ENCODE measurements at places on chromosomes 12 and 14.

DNA sequence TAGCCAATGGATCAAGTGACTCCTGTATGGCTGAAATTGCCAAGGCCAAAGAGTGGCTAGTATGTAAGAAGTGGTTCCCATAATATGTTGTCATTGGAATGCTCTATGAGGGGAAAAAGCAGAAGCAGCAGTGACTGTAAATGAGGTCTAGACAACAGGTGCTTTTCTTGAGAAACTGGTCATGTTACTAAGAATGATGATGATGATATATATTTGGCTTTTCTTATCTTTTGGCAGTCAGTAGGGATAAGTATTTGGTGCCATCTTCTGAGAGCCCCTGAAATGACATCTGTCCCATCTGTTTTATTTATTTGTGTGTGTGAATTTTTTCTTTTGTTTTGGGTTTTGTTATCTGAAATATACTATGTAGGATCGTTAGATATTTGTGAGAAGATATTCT lies 141.7 kb downstream of the SYT1 start:
- DNase-seq: no peak

DNA sequence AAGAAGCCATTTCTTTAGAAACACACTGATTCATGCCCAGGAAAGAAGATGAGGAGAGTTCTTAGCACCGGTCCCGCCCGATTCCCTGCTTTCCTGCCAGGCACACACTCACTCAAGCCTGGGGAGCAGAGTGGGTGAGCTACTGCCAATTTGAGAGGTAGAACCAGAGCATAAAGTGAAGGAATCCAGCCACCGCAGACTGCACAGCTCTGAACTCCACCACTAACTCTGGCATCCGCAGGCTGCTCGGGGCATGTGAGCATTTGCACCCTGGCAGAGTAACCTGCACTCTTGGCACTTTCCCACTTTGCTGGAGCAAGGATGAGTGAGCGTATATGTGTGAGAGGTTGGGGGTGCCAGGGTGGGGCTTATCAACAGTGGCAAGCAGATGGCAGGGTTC lies 4.0 kb upstream of the SYNDIG1L start:
- no peak for DNase-seq

GRCh38 chr14:52333108-52333507 lies 19.0 kb downstream of the PTGER2 start:
- no peak for DNase-seq

DNA sequence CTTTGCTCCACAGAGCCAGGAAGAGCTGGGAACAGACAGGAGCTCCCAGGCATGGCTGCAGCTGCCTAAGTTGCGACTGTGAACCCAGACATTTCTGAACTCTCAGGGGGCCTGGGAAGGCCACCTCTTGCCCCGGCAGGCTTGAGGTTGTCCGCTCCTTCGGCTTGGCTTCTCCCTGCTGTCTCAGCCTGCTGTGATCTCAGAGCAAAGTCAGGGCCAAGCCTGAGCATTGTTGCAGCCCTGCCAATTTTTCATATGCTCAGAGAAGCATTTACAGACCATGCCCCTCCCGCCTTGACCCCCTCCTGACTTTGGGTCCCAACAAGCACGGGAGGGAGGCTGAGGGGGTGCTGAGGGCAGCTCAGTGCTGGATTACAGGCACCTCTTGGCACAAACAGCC lies 1439.1 kb upstream of the FLRT2 start:
- no peak for DNase-seq

GRCh38 chr12:71556448-71556847 lies 107.2 kb downstream of the ZFC3H1 start:
- DNase-seq: no peak

- no peak for DNase-seq
These were observed 10.3 kb downstream of the RBM23 start for GRCh38 chr14:22908601-22909000.

- no peak for DNase-seq
These were observed 46.7 kb upstream of the EVL start for GRCh38 chr14:100018482-100018881.

GRCh38 chr12:132558042-132558856 lies 52.1 kb downstream of the LRCOL1 start:
- no peak for DNase-seq

GRCh38 chr12:75913502-75914351 lies 117.8 kb downstream of the PHLDA1 start:
- DNase-seq: no peak

- no peak for DNase-seq
These were observed 50.6 kb upstream of the NUAK1 start for GRCh38 chr12:106189341-106189740.

DNA sequence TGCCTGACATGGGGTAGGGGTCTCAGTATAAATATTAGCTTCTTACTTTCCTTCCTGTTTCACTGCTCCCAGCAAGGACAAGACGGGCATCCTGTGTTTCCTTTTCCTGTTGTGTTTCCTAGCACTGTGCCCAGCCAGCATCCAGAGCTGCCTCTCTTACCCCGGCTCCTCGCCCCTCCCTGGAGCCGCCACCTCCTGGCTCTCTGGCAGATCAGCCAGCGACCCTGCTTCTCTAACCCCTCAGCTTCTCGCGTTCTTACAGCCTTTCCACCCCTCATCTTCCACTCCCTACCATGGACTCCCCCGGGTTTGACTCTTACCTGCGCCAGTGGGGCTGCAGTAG lies 17.8 kb downstream of the HDAC7 start:
- no peak for DNase-seq

DNA sequence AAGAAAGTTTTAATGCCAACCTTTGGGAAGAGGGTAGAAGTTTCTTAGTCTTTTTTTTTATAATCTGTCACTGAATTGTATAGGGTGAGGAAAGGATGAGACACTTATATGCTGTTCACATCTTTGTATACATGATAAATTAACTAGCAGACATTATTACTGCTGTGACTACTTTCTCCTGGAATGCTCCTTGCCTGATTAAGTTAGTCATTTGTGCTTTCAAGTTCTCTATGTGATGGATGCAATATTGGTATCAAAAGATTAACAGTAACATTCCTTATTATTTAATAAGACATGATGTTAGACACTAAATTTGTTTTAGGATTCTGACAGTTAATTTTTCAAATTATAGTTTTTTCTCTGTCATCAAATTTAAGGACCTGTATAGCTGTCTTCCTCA lies 223.4 kb upstream of the GARIN2 start:
- no peak for DNase-seq

DNA sequence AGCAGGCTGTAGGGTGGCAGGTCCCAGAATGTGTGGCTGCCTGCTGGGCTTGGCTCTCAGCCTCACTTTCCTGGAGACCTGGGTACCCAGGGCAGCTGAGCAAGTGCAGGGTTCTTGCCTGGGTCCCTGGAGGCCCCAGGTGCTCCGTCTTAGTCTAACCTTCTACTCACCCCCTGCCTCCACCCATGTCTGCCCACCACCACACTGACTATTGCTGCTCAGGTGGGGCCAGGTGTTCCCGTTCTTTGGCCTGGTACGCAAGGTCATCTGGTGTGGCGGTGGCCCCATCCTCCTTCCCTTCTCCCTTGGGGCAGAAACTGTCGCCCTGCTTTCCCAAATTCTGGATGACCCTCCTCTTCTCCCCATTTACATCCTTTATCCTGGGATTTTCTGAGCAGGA lies 319.9 kb downstream of the TMEM121 start:
- no peak for DNase-seq

GRCh38 chr14:63027719-63028118 lies 17.5 kb downstream of the KCNH5 start:
- no peak for DNase-seq

DNA sequence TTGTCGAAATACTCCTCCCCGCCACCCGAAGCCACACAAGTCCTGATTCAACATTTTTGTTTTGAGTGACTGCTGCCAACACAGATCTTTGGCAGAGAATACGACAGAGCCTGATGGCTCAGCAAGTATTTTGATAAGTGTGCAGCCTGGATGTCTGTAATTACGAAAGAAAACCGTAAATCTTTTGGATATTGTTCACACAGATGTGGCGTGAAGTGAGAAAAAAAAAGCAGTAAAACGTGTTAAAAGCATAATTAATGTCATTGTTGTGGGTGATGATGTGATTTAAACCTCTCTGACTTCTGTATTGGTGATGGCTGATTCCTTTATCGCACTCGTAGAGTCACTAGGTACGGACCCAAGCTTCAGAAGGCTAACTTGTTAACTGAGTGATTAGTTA lies 98.7 kb downstream of the PHETA1 start:
- DNase-seq: no peak

GRCh38 chr12:14880890-14881453 lies 4.7 kb downstream of the MGP start:
- DNase-seq: no peak

DNA sequence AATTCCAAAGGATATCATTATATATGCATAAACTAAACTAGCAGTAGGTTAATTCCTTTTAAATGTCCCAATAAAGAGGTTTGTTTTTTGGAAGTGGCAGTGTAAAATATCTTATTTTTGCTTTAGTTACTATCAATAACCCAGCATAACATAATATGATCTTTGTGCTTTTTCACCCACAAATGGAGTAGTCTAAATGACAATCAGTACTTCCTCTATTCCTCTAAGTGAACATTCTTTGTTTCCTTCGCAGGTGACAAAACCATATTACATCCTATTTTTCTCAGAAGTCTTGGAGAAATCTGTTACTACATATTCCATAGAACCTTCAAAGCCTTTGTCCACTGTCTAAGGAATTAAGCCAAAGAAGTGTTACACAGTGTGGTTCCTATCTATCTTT lies 62.5 kb downstream of the MED13L start:
- DNase-seq: no peak

DNA sequence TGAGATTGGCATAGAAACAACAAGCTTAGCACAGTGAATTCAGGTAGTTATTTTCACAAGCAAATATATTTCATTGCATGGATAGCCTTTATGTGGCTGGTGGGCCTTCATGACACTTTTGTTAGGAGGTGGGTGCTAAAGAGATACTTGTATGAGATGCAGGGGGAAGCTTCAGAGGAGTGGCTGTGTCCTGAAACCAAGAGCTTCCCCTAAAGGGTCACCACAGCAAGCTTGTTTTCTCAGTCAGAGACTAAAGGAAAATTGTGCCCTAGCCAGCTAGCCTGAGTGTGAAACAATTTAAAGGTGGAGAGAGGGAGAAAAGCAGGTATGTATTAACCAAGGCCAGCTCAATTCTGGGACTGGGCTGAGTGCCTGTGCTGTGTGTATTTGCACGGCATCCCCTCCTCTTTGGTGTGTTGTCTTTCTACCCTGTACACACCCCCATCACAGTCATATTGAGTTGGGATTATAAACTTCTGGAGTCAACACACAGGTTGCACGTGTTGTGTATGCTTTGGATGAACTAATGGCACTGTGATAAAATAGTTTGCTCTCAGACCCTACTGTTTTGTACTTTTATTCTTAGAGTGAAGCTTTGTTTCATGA lies 79.2 kb downstream of the RASSF8 start:
- no peak for DNase-seq

DNA sequence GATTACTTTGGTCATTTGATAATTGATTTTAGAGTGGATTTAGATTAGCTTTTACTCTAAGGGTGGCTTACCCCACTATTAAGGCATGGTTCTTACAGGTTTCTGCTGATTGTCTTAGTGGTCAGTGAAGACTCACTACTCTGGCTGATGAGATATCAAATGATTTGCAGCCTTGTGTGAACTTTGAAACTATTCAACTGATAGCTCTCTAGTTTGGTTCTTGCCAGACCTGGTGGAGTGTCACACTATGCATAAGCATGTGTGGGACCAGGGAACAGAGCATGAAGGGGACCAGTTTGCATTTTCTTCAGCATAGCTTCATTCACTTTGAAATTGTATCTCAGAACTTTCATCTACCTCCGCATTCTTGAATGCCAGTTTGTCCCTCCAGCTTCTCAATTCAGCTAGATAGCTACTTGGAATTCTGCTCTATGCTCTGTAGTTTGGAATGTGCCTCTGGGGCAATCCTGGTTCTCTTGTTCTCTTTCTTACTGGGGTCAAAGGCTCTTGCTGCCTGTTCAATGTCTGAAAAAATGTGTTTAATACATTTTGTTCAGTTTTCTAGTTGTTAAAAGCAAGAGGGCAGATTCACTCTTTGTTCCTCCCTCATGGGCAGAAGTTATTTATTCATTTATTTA lies 12.7 kb downstream of the SCYL2 start:
- no peak for DNase-seq

GRCh38 chr12:102601621-102602020 lies 121.3 kb upstream of the IGF1 start:
- no peak for DNase-seq

DNA sequence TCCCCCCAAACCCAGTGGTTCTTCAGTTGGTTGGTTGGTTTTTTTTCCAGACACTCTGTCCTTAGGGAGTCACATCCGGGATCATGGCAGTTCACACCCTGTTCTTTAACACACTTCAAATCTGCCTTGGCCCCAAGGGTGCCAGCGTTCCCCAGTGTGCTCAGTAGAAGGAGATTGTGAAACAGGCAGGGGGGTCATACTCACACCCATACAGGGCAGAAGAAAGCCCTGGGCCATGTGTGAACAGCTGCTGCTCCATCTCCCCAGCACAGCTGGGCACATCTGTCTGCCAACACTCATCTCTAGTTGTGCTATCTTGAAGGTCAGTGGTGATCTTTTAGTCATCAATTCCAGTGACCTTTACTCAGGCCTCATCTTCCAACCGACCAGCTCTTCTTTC lies 64.4 kb upstream of the FUT8 start:
- no peak for DNase-seq

DNA sequence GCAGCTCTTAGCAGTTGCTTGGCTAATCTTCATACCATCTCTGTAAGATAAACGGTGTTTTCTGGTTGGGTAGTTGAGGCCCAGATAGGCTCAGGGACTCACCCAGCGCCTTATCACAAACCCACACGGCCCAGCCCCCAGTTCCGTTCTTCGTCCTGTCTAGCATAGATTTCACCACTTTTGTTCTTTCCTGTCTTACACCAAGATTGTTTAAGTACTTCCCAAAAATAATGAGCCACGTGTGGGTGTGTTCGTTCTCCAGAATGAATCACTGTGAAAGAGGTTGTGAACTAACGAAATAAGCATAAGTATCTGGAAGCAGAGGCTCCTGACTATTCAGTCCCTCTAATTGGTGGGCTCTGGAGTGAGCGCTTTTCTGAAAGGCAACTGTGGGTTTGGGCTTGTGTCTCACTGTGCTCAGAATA lies 21.4 kb downstream of the ACVR1B start:
- DNase-seq: peak; percentile 59

GRCh38 chr14:68392393-68393141 lies 400.3 kb downstream of the ZFP36L1 start:
- DNase-seq: no peak

GRCh38 chr12:121352682-121353018 lies 439 bp upstream of the ANAPC5 start:
- no peak for DNase-seq

Data from CD4-positive, alpha-beta T cell treated with Interleukin-2 at 100 ng/mL for 4 hours (primary cell).